GM04503 (cell line): ENCODE measurements at places on chromosomes 1 and 21.

GRCh38 chr1:104264521-104264920 lies 514.8 kb downstream of the AMY1C start:
- DNase-seq, result no peak

- no peak for DNase-seq
These were observed 143.3 kb downstream of the RPS6KC1 start for GRCh38 chr1:213194383-213194782.

DNA sequence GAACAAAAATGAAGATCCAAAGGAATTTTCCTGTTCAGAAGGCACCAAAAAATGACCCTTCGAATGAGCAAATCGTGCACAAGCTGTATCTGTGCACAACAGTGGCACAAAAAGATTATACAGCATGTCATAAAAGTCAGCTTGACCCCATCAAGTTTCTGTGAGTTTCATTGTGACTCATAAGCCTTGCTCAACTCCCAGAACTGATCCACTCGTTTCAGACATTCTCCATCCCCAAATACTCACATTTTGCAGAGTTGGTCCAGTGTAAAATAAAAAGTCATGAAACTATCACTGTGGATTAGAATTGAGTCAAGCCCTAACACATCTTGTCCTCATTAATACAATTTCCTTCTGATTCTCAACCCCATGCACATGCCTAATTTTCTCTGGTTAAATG lies 174.7 kb upstream of the PKN2 start:
- DNase-seq, result no peak

DNA sequence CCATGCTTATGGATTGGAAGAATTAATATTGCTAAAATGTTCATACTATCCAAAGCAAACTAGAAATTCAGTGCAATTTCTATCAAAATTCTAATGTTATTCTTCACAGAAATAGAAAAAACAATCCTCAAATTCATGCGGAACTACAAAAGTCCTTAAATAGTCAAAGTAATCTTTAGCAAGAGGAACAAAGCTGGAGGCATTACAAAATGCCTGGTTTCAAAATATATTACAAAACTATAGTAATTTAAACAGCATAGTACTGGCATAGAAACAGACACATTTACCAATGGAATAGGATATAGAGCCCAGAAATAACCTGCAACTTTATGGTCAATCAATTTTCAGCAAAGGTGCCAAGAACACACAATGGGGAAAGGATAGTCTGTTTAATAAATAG lies 3.8 kb downstream of the CTSS start:
- DNase-seq, result no peak

DNA sequence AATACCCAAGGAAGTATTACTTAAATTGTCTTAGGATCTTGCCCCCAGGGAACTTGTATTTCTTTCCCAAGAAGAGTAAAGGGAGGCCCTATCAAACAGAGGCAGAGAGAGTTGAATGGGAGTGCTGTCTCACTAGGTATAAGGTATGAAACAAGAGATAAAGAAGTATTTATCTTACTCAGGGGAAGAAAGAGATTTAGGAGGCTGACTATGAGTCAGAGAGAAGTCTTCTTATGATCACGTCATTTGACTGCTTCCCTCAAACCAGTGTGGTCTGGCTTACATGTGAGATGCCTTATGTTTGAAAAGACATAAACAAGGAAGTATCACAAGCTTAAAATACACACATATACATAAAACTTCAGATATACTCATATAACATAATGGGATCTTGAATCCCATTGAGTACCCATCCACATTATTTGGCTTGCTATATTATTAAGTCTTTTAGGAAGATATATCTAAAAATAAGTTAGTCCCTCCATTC lies 29.6 kb downstream of the DUSP10 start:
- DNase-seq, result peak; percentile 55

DNA sequence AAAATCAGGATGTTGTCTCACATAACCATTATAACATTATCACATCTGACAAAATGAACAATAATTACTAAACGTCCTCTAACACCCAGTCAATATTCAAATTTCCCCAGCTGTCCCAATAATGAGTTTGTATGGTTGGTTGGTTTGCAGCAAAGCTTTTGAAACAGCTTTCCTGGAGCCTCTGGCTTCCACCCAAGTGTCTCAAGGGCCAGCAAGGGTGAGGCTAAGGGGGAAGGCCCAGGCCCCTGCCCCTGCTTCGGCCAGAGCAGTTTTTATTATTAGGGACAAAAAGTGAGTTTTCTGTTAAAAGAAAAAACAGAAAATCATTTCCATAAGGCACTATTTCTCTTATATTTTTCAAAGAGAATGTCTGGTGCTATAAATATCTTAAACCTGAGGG lies 19.1 kb upstream of the AVPR1B start:
- DNase-seq, result no peak

- no peak for DNase-seq
These were observed 134.8 kb downstream of the FGGY start for GRCh38 chr1:59431566-59432294.

DNA sequence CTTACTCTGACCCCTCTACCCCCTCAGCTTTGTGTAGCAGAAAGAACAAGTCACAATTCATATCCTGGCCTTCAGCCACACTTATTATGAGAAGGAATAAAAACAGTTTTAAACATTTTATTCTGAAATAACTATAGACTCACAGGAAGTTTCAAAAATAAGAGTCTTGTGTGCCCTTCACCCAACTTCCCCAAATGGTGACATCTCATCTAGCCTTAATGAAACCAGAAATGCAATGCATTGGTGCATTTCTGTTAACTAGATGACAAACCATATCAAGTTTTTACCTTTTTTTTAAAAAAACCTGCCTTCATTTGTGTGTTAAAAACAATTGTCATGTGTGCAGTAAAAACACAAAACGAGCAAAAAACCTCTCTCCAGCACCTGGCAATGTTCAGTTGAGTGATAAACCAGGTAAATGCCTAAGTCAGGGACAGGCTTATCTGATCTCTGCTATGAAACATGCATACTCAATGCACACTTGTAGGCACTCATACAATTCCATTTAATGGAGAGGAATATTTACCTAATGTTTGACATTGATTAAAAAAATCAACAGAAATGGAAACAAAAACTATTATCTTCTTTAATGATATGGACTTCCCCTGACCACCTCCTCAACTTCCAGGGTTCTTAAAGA lies 51.5 kb downstream of the SH3BGR start:
- no peak for DNase-seq

DNA sequence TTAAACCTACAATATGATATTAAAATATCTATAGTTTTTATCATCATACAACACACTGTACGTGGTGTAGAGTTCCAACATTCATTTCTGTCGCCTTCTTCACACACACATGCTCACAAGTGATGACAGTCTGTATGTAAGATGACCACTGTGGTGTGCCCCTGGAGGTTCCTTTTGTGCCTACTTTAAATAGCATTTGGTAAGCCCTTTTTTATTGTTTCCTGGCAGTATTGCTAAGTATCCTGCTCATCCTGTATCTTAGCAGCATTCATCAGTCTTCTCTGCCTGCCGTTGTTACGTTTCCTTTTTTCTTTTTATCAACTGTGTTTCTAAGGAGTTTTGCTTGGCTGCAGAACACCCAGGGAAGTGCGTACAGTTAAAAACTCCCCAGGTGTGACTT lies 231.4 kb downstream of the CHRM3 start:
- no peak for DNase-seq

DNA sequence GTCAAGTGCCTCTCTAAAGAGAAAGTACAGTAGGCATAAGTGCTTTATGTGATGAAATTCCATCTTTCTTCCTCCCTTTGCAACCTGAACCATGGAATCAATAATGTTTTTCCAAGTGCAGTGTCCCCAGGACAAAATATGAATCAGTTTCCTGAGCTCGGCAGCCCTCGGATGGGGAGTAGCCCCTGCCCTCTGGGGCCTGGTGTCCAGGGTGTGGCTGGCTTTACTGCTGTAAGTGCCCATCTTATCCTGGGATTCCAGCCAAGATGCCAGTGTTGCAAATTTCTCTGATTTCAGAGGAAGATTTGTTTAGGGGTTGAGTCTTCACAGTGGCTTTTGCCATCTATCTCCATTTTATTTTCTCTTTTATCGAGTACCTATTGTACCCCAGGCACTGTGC lies 40.5 kb upstream of the SRP9 start:
- no peak for DNase-seq

DNA sequence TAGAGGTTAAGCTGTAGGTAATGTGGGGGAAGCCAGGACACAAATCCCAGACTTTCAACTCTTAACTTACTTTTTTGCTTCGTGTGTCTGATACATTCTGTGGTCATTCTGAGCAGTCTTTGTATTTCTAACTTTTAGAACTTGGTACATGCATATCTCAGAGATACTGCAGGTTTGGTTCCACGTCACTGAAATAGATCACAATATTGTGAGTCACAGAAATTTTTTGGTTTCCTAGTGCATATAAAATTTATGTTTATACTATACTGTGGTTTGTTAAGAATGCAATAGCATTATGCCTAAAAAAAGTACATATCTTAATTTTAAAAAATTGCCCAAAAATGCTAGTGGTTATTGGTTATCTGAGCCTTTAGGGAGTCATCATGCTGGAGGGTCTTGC lies 3.2 kb downstream of the URB2 start:
- DNase-seq, result peak; percentile 4

GRCh38 chr1:155379631-155380090 lies 59.0 kb downstream of the RUSC1 start:
- DNase-seq, result peak; percentile 21

DNA sequence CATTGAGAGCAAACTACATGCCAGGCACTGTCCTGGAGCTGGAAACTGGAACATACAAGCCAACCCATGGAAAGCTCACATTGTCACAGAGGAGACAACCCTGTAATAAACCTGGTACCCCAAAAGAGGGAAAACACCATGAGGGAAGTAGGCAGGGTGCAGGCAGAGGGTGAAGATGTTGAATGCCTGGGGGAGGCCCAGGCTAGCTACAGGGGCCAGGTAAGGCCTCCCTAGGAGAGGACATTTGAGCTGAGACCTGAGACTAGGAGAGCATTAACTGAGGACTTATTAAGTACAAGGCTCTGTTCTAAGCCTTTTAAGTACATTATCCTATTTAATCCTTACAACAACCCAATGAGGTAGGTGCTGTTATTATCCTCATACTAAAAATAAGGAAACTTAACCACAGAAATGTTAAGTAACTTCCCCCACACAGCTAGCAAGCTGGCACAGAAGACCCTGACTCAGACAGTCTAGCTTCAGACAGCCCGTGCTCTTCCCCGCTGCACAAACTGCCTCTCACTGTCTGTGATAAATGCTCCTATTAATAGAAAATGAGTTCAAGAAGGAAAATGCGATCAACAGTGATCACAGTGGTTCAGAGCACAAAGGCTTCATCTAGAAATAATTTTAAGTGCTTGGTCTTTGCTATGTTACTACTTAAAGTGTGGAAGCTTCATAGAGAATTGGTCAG lies 41.8 kb downstream of the ZNF281 start:
- peak; percentile 59 for DNase-seq

DNA sequence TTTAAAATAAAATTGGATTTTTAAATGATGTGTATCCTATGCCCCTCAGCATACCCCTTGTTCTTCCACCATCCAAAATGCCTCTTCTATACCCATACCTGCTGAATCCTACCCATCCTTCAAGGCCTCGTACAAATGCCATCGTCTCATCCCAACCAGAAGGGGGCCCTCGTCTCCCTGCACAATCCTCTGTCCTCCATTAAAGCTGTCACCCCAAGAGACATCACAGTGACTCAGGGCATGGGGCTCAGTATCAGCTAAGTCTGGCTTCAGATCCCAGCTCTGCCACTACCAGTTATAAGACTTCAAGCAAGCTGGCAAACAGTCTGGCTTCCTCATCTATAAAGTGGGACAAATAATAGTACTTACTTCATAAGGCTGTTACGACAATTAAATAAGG lies 23.8 kb downstream of the IGFN1 start:
- DNase-seq, result no peak

GRCh38 chr1:244218220-244218619 lies 167.1 kb downstream of the ZBTB18 start:
- DNase-seq, result no peak

DNA sequence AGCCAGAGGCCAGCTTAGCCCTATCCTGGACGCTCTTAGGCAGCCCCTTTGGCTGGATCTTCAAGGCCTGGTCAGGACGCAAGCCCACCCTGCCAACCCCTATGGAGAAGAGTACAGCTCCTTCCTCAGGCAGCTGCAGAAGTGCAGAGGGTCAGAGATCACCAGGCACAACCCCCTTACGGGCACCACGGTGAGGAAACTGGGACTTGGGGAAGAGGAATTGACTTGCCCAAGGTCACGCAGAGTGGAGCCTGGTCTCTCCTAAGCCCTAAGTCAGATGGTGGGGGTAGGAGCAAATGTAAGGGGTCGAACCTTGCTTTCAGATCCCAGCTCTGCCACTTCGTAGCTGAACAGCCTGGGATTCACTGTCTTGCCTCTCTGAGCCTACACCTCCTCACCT lies 3.7 kb downstream of the E2F2 start:
- no peak for DNase-seq

DNA sequence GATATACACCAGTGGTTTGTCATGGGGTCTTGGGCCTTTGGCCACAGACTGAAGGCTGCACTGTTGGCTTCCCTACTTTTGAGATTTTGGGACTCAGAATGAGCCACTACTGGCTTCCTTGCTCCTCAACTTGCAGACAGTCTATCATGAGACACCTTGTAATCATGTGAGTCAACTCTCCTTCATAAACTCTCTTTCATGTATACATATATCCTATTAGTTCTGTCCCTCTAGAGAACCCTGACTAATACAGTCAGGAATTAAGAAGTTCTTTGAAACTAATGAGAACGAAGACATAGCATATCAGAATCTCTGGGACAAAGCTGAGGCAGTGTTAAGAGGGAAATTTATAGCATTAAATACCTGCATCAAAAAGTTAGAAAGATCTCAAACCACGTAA lies 110.8 kb downstream of the SLC5A9 start:
- no peak for DNase-seq

GRCh38 chr1:184356891-184357290 lies 29.9 kb upstream of the C1orf21 start:
- DNase-seq, result no peak

- DNase-seq, result no peak
These were observed 10.6 kb downstream of the URB1 start for GRCh38 chr21:32382108-32382644.

DNA sequence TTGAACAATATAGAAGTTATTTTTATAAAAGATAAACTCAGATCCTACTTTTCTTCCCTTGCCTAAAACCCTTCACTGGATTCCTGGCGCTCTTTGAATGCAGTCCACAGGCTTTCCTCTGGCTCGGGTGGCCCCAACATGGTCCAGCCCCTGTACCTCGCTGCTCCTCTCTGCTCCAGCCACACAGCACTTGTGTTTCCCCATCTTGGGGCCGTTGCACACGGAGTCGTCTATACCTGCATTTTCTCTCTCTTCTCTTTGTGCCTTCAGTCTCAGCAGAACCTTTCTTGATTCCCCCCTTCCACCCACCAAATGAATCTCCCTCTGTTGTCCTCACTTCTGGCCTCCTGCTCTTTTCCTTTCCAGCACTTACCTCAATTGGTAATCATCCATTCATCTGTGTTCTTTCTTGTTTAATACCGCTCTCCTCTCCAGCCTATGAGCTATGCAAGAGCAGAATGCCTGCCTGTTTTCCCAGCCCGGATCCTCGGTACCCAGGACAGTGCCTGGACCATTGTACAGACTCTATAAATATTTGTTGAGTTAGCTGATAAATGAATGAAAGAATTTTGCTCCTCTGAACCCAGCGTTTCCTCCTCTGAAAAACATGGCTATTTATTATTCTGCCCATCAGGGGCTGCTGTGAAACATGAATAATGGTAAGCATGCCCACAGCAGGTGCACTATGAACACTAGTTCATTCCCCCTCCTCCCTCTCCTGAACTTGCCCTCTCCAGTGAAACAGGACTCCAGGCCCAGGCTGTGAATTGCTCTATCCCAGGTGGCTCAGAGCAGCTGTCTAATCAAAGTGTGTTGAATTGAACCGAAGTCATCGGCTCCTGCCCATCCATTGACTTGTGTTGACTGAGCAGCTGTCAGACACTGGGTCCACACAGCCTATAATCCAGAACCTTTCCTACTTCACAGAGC lies 266.9 kb downstream of the PTPRU start:
- no peak for DNase-seq
